ENCODE measurements at places on chromosomes 5 and 9.

- DNase-seq = no peak
These were observed 238.0 kb downstream of the FANCC start for GRCh38 chr9:95079461-95079860.

DNA sequence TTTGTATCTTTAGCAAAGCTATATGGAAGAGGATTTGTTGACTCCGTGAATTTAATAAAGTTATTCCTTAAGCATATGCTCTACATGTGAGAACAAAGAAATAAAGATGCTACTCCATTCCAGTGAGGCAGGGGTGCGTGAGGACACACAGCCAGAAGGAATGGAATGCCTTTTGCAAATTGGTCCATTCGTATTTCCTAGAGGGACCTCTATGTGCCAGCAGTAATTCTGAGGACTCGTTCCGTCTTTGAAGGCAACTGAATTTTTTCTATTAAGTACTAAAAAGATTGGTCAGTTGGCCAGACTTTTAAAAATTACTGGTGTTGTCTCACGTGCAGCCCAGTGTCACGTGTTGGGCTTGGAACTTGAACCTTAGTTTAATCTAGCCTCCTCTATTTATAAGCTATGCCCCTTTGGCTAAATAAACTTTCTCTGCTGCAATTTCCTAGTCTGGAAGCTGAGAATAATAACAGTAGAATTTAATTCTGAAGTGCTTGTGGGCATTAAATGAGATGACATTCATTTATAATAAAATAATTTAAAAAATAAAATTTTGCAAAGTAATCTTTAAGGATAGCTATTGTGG, 13.9 kb downstream of the RAI14 start:
- no peak for DNase-seq

DNA sequence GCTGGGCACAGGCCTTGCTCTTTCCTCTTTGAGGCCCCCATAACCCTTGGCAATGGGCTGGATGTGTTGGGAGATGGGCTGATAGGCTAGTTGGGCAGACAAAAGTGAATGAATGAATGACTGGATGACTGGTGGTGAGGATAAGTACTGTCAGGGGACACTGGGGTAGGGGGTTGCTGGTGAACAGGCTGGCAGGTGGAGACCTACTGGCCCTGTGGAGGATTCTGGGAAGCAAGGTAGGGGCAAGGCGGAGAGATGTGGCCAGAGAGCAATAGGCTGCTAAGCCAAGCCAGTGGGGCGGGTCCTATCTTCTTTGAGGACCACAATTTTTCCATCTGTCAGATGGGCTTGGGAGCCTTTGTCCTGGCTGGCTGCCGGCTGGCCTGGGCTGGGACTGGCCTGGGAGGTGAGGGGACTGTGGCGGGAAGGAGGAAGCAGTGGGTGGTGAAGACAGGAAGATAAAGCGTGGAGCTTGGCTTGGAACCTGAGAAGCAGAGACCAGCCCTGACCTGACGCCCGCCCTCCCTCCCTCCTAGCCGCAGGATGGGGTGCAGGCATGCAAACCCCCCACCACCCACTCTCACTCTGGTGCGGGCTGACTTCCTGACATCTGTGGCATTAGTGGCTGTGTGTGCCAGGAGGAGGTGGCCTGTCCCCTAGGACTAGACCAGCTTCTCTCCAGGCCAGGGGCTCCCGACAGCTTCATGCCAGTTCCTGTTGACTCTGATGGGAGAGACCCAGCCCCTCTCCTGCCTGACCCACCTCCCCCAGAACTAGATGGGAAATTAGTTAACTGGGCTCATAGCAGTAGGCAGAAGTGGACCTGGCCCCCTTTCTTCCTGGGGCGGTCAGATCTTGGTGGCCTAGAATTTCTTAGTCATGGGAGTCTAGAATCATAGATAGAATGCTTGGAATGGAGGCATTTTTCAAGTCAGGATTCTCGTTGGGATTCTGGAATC, 9.5 kb downstream of the CXXC5 start:
- no peak for DNase-seq

- no peak for DNase-seq
These were observed 28.4 kb downstream of the SLC12A2 start for GRCh38 chr5:128111818-128112448.

- DNase-seq = no peak
These were observed 3.3 kb upstream of the PBX3 start for GRCh38 chr9:125743682-125744428.

DNA sequence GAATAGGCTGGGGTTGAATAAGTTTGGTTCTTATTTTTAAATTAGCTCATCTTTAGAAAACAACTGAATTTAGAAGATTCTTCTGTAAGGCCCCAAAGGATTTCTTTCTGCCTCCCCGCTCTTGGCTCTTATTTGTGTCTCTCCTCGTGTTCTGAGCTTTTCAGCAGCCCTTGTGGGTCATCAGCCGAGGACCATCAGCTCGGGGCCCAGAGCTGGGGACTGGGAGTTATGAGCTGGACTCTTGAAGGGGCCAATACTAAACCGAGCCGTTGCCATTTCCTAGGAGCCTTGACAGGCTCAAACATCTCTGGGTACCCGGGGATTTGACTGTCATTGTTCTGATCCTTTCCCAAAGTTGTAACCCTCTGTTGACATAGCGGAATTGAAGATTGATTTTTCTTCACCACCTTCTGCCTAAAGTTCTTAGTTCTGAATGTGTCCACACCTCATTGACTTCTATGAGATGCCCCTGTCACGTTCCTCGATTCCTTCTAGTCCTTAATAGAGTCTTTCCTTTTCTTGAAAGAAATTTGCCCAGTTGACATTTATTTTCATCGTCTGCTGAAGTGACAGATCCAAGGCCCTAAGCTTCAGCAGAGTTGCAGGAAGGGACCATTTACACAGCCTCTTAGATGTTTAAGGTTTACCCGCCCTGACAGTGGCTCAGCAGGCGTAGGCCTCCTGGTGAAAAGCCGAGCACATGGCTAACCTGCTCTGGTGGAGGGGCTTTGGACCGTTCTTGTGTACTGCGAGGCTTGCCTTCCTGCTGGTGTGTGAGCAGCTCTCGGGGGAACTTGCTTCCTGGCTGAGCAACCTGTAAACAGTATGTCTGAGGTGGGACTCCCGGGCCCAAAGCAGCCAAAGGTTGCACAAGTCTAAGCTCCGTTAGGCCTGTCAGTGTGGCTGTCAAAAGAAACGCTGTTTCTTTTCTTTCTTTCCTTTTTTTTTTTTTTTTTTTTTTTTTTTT, 24.0 kb downstream of the ABL1 start:
- no peak for DNase-seq

- DNase-seq = no peak
These were observed 5.5 kb downstream of the ASTN2 start for GRCh38 chr9:117409321-117409720.

DNA sequence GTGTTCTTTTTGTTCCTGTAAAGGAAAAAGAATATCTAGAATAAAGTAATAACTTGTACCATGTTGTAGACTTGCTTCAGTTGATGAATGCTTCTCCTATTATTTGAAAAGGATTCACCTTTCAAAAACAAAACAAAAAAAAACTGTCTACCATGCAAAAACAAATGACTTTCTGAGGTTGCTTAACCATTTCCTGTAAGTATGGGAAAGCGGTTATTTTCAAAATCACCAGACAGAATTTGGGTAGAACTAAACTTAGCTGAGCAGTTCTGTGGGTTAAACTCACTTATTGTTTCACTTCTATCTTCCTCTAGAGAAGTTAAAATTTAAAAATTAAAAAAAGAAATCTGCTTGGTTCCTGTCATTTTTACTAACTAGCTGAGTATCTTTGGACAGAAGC, 25.2 kb downstream of the LNPEP start:
- DNase-seq = no peak

GRCh38 chr9:68585034-68585761, 44.5 kb upstream of the TMEM252 start:
- DNase-seq = no peak

DNA sequence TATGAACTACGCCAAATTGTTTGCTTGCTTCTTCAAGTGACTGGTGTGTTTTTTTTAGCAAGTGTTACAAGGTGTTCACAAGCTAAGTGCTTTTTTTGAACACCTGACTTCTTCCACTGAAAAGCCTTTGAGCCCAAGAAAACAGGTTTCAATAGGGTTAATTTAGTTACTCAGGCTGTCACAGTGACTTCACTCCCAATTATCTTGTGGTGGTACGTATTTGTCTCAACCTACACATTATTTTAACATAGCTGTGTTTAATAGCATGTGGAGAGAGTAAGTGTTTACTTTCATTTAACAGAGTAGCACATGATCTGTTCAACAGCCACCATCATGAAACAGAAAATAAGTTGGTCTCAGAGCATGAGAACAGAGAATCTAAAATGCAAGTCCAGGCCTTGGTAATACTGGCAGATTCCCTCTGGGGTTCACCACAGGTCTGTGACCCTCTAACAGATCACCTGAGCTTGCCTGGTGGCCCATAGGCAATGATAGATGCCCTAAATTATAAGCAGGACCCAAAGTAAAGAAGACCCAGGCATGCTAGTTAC, 267.7 kb upstream of the SMARCA2 start:
- DNase-seq = no peak
